ENCODE measurements at places on chromosomes 3 and 15. TPM values are rescaled to one million over a fixed set of nuclear protein-coding genes. Genes with fewer than 3 reads are reported as not detected.

DNA sequence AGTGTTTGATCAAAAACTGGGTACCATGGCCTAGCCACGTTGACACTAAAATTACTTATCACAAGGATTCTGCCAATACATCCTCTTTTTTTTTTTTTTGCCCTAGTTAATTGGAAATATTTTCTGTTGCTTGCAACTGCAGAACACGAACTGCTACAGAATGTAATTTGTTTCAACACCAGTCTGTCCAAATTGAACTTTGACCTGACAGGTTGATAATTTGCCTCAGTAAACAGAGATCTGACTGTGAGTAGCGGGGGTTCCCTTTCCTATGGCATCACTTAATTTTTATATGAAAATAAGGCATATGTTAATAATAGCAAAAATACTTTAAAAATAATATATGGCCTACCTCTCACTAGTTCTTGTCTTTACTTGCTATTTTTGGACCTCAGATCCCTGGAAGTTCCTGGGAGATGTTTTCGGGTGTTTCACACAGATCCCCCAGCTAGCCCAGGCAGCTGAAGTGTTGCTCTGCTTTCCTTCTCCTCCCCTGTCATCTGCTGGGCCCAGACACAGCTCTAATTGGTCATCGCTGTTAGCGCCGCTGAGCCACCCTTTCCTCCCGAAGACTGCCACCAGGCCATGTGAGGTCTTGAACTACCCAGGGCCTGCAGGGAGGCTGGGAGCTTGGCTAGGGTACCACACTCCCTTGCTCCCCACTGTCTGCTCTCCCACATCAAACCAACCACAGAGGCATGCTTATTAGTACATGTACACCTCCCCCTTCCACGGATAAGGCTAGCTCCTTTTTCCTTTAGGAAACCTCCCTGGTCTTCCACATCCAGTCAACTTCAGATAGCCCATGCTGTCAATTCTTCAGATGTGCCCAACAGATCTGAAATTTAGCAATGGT lies 89.8 kb upstream of the RNF7 start:
- DNase-seq = no peak

DNA sequence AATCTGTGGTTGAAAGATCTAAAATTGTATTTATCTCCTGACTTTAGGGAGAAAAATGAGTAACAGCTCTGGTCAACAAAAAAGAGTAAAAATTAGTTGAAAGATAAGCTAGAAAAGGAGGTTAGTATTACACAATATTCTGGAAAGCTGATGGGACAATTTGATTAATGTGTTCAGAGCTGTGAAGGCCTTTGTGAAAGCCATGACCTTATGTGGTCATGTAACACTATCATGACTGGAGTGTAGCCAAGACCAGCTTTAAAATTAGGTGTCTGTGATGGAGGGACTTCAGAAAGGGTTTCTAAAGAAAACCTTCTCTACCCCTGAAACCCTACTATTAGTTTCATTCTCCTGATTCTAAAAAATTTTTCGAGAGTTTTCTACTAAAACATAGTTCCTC lies 127.2 kb downstream of the NFKBIZ start:
- no peak for DNase-seq

- DNase-seq = no peak
These were observed 762.7 kb upstream of the CFAP20DC start for GRCh38 chr3:59812237-59813147.

- DNase-seq = no peak
These were observed 19.2 kb upstream of the C15orf39 start for GRCh38 chr15:75182187-75183131.

DNA sequence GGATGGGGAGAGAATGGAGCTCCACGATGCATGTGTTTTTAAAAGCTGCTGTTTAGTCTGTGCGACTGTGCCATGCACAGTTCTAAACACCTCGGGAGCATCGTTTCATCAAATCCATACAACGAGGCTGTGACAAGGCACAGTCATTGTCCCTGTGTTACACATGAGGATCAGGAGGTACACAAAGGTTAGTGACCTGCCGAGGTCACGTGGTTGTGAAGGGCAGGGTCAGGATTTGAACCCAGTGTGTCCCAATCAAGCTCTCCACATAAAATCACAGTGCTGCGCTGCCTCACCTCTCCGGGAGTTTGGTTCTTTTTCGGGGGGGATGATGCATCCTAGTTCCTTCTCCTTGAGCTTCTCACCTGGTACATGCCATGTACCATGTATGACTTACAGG lies 18.7 kb upstream of the KIF23 start:
- no peak for DNase-seq

Gene ANKRD63
- total RNA-seq = not detected

DNA sequence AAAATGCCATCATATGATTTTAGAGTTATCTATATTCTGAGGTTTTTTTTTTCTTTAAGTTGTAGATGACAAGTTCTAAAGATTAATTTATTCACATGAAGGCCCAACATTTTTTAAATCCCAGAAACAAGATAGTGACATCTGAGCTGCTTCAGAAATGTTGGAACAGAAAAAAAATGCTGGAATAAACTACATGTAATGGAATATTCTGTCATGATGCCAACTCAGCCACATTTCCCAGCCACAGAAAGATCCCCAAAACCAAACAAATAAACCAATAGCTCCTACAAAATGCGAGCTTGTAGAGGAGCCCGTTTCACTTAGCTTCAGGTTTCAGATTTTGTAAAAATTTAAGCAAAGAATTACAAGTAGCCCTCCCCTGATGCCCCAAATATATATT lies 111.0 kb upstream of the MYO5C start:
- no peak for DNase-seq

Gene SLC28A2
- not detected for total RNA-seq

Measured in MG63 (cell line).